Left ventricle myocardium superior (tissue), 1 donor: ENCODE measurements at places on chromosomes 7 and 10. TPM values are rescaled to one million over a fixed set of nuclear protein-coding genes. Genes with fewer than 3 reads are reported as not detected.

The OGDHL gene
- total RNA-seq: 4.1 TPM

DNA sequence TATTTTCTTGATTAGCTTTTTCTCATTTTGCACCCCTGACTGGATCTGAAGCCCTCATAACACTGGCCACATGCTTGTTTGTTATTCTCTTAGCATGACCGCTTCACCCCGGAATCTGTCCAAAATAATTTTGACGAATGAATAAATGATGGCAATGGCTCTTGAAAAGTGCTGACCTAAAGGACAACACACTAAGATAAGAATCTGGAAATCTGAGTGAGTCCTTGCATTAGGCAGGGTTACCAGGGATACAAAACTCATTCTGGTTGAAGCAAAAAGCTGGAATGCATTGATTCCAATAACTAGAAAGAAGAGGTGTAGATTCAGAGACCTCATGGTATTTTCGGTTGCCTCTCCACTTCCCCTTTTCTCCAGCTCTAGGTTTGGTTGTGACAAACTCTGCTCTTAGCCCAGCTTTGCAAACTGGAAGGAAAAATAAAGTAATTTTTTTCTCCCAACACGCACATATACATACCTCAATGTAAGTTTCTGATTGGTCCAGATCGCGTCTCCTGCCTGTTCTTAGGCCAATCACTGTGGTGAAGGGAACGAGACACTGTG is 157.4 kb downstream of the SKIDA1 start:
- no peak for DNase-seq

The ADARB2 gene
- 0.22 TPM for total RNA-seq

The WDFY4 gene
- 1.6 TPM for total RNA-seq

The UTF1 gene
- not detected for total RNA-seq

DNA sequence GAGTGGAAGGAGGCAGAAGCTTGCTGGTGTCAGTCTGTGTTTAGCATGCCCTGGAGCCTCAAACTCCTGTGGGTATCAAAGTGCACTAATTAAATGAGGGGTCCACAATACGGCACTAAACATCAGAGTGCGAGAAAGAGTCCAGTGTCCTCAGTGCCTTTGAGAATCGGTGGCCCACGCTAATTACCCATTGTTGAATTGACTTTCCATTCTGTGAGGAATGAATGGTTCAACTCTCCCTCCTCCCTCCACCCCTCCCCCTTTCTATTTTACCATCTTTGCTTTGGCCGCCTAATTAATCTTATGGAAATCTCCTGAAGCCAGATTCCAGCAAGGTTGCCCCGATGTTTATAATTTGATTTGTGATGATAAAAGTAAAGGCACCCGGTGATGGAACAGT is 217.8 kb downstream of the TFEC start:
- no peak for DNase-seq

DNA sequence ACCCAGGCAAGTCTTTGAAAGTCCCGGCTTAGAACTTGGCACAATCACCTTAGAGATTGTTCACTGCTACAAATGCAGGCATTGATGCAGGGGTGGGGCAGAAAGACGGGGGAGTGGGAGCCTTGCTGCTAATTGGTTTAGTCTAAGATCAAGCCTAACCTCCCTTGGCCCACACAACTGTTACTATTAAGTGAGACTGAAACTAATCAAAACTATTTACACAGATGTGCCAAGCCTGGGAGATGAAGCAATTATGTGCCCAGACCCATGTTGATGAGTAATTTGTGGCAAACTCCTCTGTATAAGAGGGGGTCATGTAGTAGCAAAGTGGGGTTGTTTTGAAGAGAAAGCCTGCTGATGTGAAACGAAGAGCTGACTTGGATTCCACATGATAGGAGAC is 178.2 kb upstream of the ITGB1 start:
- DNase-seq: no peak

The DOCK1 gene
- total RNA-seq: 16.3 TPM

The FZD8 gene
- 8.2 TPM for total RNA-seq

The NRCAM gene
- 0.62 TPM for total RNA-seq

DNA sequence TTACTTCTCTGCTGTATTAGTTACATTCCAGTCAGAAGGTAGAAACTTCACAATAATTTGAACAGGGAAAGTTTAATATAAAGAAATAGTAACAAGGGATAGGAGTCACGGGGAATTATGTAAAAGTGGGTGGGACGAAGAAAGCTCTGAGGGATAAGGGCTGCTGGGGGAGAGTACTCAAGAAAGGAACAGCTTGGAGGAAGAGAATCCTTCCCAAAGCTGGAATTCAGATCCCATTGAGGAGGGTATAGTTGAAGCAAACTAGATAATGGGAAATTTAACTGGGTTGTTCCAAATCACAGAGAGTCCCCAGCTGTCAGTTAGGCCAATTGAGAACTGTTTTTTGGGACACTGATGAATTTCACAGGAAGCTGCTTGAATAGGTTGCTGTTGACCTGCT is 53.2 kb upstream of the MACC1 start:
- no peak for DNase-seq

GRCh38 chr7:20298486-20298901 is 32.2 kb upstream of the ITGB8 start:
- no peak for DNase-seq
